Iris pigment epithelial cell (primary cell): ENCODE measurements at places on chromosomes 5 and 9.

DNA sequence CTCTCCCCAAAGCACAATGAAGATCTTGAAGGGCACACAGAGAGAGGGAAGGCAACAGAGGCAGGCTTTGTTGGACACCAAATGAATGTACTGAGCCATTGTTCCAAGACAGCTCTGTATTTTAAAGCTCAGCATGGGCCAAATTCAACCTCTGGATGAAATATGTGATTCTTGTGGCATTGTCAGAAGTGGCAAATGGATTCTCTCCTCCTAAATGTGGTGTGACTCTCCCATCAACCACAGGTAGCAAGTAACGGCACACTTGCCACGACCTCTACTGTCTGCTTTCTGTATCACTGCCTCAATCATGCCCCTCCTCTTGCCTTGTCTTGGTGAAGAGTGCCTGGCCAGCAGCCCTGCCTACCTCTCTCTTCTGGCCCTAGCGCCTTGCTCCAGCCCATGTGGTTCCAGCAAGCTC is 6.1 kb upstream of the MOB3B start:
- no peak for DNase-seq

- DNase-seq, result no peak
Observed at GRCh38 chr5:96129276-96129675, 167.6 kb upstream of the ELL2 start.

GRCh38 chr5:128257076-128257475 is 173.5 kb downstream of the SLC12A2 start:
- DNase-seq, result no peak

GRCh38 chr5:32539981-32540845 is 45.1 kb upstream of the SUB1 start:
- no peak for DNase-seq

GRCh38 chr9:76245518-76245917 is 148.7 kb downstream of the RFK start:
- no peak for DNase-seq

GRCh38 chr5:164175083-164175482 is 669.7 kb downstream of the MAT2B start:
- peak; percentile 72 for DNase-seq

- peak; percentile 96 for DNase-seq
Observed at GRCh38 chr5:17118631-17119030, 98.8 kb upstream of the BASP1 start.

- no peak for DNase-seq
Observed at GRCh38 chr5:145385276-145385675, 449.9 kb downstream of the PRELID2 start.

GRCh38 chr9:70986984-70987383 is 134.4 kb downstream of the TRPM3 start:
- no peak for DNase-seq

DNA sequence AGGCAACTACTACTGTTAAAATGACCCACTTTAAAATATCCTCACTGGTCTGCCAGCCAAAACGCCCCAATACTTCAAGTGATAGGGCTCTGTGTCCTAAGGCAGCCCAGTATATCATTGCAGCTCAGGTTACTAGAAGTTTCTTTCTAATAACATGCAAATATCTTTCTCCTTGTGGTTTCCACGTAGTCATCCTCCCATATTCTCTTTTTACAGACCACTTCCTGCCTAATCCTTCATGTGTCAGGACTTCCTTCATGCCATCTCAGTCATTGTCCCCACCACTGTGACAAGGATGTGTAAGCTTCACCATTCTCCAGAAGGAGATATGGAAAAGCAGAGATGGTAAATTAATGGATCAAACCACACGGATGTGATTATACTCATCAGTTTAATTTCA is 813.7 kb downstream of the MAT2B start:
- DNase-seq, result no peak

DNA sequence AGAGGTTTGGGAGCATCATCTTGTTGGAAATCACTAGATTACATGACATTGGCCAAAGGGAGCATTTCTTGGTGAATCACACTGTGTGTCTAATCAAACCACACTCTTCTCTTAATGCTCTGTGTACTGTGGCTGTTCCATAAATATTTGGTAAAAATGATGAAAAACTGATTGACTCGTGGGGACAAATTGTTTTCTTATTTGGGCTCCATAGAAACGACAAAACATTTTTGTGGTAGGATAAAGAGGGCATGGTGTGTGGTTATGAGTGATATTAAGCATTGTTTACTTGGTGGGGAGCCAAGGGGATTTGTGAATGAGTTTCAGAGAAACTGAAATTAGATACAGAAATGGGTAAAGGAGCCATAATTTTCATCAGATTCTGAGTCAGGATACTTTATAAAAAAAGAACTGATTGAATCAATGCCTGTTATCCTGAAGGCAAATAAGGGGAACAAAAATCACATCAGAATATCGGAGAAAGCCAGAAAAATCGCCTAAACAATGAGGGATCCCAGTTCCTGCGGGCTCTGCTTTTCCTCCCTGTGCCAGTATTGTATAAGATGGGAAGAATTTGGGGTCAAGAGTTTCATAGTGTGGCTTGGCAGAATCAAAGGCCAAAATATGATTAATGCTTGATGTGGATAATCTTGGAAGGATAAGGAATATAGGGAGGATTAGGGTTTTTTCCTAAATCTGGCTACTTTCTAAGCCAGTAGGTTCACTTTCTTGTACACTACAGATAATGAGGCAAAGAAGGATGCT is 33.3 kb downstream of the FBXL7 start:
- peak; percentile 81 for DNase-seq

GRCh38 chr5:179763215-179763945 is 30.4 kb upstream of the LTC4S start:
- DNase-seq, result peak; percentile 82

DNA sequence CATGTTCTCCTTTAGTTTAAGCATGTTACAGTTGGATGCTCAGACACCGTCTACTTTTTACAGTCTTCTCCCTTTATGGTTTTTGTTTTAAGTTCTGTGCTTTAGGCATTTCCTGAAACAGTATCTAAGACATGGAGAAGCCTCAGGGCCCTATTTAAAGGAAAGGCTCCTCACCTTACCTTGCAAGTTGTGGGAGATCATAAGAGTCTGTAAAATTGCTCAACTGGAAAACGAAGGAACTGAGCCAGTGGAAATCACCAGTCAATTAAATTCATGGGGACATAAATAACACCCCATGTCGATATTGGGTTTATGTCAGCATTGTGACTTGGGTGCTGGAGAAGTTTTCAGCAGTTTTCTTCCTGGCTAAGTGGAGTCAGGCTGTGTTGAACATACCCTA is 239.2 kb downstream of the KIF4B start:
- no peak for DNase-seq
